SJSA1 (cell line): ENCODE measurements at places on chromosomes 16 and 17. TPM values are rescaled to one million over a fixed set of nuclear protein-coding genes. Genes with fewer than 3 reads are reported as not detected.

The SBK1 gene
- not detected in 2 replicates for total RNA-seq

The HS3ST2 gene
- not detected in 2 replicates for total RNA-seq

The TUBB3 gene
- 58.2 and 104 TPM in 2 replicates for total RNA-seq

The BCAS3 gene
- total RNA-seq, result 14.3 and 37.5 TPM in 2 replicates

The CLEC19A gene
- total RNA-seq, result not detected in 2 replicates

DNA sequence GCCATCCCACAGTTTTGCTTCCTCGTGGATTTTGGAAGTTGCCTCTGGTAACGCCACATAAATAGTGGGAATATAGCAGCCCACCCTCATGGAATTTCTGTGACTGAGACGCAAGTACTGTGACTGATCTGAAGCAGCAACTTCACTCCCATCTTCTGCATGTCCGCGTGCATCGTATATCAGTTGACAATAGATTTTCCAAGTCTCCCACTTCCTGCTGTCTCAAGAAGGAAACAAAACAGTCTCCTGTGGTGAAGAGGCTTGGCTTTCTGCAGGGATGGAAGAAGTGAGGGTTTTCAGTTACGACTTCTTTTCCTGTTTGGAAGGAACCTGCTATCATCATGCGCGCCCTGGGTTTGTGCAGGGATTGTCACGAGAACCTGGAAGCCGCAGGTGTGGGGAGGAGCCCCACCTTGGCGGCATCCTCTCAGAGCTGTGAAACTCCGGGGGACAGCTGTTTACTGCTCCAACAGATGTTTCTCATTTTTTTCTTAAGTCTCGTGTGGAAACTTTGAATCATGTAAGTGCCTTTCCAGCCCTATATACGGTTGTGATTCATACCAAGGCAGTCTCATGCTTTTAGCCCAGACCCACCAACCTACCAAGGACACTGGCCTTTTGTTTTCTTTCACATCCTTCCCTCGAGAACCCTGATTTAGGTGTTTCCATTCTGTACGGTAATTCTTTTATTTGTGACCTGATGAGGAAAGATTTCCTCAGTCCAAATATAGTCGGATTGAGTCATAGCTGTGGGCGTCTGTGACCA lies 57.5 kb downstream of the WIPI1 start:
- no peak overlapping the region; the same call in 1 of the 2 replicates for H3K27ac ChIP-seq
- H3K4me3 ChIP-seq, result no peak overlapping the region
- peaks cover 23% of the 10 kb centered on the region for H3K4me1 ChIP-seq
- DNase-seq, result peak; percentile 50
- no peaks in the 10 kb centered on the region for H3K36me3 ChIP-seq
- no peaks in the 10 kb centered on the region for H3K27me3 ChIP-seq

DNA sequence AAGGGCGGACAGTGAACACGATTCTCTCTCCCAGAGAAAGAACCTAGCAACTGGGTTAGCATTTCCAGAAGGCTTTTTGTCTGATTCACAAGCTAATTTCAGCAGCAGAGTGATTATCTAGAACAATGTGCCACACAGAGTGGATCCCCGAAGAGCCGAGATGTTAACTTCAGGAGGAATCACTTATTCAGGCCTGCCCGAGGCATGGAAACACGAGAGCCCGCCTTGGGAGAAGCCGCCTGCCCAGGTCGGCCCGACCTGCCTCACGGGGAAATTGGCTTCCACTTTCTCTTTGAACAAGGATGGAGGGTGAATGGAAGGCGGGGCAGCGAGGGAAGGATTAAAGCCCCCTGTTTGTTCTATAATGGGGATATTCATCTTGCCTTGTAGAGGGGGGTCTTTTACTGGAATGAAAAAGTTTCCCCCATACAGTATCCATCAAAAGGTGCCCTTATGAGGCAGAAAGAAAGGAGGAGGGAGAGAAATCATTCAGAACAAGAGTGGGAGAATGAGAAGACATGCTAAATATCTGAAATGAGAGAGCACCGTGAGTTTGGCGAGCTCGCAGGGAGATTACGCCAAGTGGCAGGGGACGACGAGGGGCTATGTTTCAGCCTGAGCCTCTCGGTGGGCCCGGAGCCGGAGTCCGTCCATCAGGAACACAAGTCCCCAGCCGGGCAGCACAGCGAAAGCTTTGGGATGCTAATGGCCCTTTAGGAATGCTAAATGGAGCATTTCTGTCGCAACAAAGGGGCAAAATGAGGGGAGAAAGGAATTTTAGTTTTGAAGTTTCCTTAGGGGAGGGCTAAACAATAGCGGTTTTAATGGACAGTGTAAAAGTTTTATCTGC lies 33.0 kb downstream of the NTN1 start:
- H3K4me1 ChIP-seq, result peaks cover 32% of the 10 kb centered on the region
- no peak overlapping the region for H3K4me3 ChIP-seq
- no peak overlapping the region for H3K27ac ChIP-seq

DNA sequence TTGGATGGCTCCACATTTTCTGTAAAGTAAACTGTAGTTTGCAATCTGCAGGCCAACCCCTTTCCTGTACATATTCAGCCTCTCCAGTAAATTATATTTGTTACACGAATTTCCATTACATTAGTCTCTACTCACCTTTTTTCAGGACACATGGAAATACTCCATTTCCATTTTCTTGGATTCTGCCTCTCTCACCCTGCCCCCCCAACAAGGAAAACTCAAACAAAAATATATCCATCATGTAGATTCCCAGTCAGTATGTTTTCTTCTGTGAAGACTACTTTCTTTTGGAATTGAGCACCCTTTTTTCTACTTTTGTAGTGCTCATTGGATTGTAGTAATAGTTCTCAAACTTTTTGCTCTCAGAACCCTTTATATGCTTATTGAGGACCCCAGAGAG lies 2.9 kb downstream of the PPM1D start:
- H3K27ac ChIP-seq, result no peak overlapping the region
- H3K36me3 ChIP-seq, result peaks cover 7% of the 10 kb centered on the region
- no peak overlapping the region for H3K4me3 ChIP-seq

- no peak overlapping the region for H3K27ac ChIP-seq
- DNase-seq, result no peak
- no peaks in the 10 kb centered on the region for H3K27me3 ChIP-seq
- no peak overlapping the region for H3K4me3 ChIP-seq
- peaks cover 22% of the 10 kb centered on the region for H3K36me3 ChIP-seq
Observed at GRCh38 chr16:67917140-67917851, 14.4 kb downstream of the CTRL start.

GRCh38 chr16:53055541-53056391 lies 975 bp downstream of the CHD9 start:
- peaks cover 30% of the 10 kb centered on the region for H3K4me1 ChIP-seq
- H3K36me3 ChIP-seq, result no peaks in the 10 kb centered on the region
- H3K27ac ChIP-seq, result peak overlapping the region; percentile 55
- peak; percentile 73 for DNase-seq

GRCh38 chr17:45777388-45777787 lies 6.7 kb upstream of the CRHR1 start:
- no peaks in the 10 kb centered on the region for H3K4me1 ChIP-seq
- no peak overlapping the region for H3K27ac ChIP-seq
- H3K4me3 ChIP-seq, result no peak overlapping the region
- H3K36me3 ChIP-seq, result no peaks in the 10 kb centered on the region
- no peak for DNase-seq
- H3K27me3 ChIP-seq, result peaks cover 70% of the 10 kb centered on the region
